Stimulated activated CD4-positive, alpha-beta T cell treated with anti-CD3 and anti-CD28 coated beads, Interleukin-12 subunit alpha, Interleukin-12 subunit beta, amount 100 ng/mL, for 48 hours (primary cell): ENCODE measurements at places on chromosomes 2 and 18.
A peak's percentile ranks its signal among the peaks of the same experiment; 100 is the strongest.

DNA sequence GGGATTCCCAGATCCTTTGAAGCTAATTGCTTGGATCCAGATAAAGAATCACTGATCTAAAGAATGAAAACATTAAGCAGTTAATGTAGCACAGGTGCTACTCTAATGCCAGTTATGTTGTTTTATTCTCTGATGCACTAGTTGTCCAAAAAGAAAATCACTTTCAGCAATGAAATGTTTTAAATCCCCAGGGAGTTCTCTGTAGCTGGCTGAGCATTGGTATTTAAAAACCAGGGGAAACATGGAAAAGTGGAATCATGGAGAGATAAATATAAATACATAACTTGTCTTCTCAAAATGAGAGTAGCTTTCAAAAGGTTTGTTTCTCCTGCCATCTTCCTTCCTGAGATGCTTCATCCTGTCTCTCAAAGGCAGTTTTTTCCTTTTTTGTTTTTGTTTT, 37.7 kb downstream of the CD302 start:
- DNase-seq, result no peak

DNA sequence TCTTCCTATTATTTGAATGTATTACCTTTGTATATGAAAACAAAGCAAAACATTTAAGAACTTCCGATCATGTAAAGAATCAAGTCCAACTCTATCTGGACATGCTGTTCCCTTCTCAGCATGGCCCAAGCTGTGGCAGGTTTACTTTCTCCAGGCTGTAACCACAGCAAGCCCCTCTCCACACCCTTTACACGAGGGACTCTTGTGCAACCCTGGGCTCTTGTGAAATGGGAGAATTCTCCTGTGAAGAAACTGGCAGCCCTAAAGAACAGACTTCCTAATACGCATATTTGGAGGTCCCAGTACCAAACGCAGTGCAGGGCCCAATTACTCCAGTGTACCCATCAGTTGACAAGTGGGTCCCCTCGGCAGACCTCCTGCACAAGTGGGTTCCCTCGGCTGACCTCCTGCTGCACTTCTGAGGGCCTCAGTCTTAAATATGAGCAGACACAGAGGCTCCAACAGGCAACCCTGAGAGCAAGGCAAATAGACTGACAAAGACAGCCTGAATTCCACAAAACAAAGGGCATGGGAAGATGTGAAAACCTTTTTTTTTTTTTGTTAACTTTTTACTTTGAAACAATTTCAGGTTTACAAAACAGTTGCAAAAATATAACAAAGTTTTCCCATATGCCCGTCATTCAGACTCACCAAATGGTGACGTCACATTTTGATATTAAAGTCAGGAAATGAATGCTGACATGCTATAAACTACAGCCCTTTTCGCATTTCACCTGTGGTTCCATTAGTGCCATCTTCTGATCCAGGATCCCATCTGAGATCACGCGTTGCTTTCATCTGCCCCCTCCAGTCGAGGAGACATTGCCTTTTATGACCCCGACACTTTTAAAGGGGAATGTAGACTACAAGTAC, 78.2 kb downstream of the FBXO15 start:
- DNase-seq, result no peak

- no peak for DNase-seq
Observed at GRCh38 chr18:61831071-61831470, 61.7 kb downstream of the RNF152 start.

- no peak for DNase-seq
Observed at GRCh38 chr2:163799807-163800206, 64.0 kb upstream of the FIGN start.

GRCh38 chr2:190088917-190089316, 26.4 kb upstream of the MSTN start:
- peak; percentile 62 for DNase-seq

DNA sequence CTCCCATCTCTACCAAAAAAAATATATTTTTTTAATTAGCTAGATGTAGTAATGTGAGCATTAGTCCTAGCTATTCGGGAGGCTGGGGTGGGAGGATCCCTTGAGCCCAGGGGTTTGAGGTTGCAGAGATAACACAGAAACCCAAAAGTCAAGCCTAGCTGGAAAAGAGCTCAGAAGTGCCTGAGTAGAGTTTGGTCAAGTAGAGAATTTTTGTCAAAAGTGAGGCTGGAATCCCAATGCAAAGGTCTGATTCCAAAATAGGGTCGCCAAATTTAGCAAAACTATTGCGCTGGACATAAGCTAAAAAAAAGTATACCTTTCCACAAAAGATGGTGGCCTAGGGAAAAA, 15.5 kb upstream of the MSH6 start:
- no peak for DNase-seq

DNA sequence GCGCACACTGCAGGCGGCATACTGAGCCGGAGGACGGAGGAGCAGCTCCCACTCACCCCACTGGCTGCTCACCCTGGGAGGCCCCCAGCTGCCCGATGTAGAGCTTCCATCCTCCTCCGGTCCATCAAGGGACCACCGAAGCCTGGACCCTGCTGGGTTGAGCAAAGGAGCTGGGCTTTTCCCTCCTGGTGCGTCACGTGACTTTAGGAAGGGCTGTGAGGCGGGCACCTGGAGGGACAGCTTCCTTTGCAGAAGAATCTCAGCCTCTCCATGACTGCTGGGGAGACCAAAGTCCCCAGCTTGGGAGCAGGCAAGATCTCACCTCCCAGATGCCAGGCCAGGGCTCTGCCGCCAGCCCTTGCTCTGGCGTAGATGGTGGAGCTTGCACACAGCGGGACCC, 102.7 kb downstream of the TWIST2 start:
- DNase-seq, result no peak

DNA sequence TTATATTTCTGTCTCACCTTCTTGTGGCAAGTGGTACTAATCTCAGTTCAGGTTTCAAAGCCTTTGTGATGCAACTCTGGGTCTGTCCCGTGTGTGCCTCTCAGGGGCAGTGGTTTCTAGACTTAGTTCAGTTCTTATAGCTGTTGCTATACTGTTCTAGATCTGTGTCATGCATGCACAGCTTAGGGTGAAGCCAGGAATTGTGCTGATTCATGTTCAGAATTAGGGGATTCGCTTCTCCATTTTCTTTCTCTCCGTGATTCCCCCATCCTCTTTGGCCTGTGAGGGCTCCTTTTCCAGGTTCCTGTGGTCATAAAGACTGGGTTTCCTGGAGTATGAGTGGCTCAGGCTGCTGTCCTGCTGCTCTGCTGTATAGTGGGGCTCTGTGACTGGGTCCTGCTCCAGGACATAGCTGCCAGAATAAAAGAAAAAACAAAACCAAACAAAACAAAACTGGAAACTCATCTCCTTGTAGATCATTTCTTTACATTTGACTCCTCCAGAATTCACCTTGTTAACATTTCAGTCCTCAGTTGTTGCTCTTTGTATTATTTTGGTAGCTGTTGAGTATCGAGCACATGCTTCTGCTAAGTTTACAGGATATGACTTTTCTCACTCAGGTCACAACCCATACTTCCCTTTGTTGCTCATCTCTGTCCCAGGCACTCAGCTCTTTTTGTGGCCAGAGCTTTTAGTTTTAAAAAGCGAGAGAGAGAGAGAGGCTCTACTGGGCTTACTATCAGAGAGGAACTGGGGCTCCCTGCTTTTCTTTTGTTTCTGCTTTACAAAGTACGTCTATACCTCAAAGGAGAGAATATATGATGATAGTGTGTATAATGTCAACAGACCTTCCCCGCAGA, 34.2 kb downstream of the CERS6 start:
- peak; percentile 50 for DNase-seq

DNA sequence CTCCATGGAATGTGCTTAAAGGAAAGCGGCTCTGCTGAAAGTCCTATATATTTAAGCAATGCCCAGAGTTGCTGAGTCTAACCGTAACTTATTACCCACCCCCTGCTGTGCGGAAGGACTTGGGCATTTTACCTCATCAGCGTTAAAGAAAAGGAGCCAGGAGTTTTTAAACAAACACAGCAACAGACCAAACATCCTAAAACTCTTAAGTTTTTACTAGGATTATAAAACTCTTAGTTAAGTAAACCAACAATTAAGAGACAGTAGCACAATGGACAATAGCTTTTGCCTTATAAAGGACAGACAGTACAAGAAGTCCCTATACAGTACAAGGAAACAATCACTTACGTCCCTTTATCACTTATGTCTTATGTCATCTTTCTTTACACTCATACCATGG, 90.2 kb downstream of the ZNF521 start:
- no peak for DNase-seq

DNA sequence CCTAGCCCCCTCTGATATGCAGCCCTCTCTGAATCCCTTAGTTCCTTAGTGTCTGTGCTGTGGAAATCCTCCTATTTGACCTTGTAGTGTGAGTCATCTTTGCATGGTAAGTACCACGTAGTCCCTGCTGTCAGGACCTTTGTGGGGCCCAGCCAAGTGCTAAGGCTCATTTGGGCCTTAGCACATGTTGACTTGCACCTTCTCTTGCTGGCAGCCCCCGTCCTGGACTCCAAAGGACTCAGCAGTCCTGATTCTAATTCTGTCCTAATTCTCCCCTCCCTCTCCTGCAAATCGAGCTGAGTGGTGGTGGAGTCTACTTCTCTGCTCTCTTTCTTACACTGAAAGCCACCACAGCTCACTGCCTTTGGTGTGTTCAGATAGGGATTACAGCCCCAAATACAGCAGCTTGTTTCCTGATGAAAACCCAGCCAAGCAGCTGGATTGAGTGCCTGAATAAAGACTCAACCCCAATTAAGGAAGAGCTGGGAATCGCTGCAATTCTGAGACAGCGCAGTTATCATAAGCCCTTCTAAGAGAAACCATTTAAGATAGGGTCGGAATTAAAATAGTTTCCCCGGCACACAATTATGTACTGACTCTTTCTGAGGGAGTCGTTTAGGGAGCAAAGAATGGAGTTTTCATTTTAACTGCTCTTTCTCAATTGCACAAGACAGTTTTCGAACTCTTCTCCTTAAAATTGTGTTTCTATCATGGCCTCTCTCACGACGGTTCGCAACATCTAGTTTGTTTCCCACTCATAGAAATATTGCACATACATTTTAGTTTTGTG, 215.6 kb upstream of the TNP1 start:
- no peak for DNase-seq

DNA sequence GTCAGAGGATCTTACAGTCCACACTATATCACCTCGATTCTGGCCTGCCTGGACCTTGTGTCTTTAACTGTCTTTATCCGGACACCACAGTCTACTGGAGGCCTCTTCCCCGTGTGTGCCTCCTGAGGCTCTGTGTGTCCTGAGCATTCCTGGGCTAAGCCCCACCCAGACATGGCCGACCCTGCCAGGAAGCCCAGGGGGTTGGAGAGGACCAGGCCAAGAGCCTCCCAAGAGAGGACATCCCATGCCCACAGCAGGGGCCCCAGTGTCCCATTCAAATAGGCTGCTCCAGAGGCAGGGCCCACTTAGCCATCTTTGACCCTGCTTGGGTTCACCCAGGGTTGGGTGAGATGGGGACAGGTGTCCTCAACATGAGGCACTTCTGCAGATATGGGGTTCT, 84.7 kb upstream of the OTOS start:
- no peak for DNase-seq

DNA sequence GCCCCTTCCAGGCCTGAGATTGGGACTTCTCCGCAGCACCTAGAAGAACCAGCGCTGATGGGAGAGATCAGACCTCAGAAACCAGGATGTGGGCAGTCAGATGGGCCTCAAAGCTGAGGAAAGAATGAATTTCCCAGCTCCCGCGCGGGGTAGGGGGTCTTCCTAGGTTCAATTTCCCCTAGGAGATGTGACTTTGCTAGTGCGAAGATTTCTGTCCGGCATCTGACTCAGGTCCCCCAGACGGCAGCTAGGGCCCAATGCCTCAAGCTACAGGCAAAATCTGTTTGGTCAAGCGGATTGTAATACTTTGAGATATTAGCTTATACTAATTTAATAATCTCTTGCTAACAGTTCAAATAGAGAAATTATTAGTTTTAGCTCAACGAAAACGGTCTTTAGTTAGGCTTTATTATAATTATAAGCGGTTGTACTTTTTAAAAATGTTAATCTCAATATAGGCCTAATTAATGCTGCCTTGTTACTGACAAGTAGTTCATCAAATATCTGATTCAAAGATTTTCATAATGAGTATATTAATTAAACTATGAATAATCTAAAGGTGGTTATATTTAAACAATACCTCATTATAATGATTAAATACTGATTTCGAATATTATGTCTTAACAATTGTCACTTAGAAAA, 5.8 kb downstream of the DLX1 start:
- DNase-seq, result no peak

DNA sequence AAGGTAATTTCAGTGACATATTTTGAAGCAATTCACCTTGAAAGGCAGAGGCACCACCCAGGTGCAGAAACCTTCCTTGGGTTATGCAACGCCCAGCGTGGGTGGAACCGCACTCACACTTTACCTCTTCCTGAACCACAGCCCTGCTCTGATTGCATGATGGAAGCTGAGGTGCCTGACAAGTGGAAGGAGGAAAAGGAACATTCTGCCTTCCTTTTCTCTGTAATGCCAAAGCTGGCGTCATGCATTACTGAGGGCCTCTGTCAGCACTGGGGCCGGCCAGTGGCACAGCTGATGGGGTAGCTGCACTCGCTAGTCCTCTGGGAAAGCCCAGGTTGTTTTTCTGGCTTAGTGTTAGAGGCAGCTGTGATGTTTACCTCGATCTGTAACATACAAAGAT, 266.5 kb downstream of the NEDD4L start:
- DNase-seq, result no peak

DNA sequence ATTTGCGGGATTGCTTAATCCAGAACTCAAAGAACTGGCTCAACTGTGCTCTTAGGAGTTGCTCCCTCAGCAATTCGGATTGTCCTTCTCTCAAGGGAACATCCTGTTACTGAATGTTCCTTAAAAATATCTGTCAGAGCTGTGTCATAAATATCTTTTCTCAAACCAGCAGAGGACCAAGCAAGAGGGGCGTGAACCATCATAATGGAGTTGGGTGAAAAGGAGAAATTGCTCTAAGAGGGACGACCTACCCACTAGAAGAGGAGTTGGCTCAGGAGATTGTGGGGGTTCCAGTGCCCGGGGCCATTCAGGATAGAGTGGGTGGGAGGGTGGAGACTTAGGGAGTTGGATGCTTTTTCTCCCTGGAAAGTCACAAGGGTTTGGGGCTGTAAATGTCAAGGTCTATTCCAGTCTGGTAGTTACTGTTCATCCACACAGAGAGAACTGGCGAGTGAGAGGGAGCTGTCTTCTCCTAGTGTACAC, 59.5 kb downstream of the MERTK start:
- no peak for DNase-seq

- no peak for DNase-seq
Observed at GRCh38 chr2:12451726-12452125, 265.0 kb upstream of the TRIB2 start.
